ENCODE measurements at places on chromosomes 5 and 9. TPM values are rescaled to one million over a fixed set of nuclear protein-coding genes. Genes with fewer than 3 reads are reported as not detected.

DNA sequence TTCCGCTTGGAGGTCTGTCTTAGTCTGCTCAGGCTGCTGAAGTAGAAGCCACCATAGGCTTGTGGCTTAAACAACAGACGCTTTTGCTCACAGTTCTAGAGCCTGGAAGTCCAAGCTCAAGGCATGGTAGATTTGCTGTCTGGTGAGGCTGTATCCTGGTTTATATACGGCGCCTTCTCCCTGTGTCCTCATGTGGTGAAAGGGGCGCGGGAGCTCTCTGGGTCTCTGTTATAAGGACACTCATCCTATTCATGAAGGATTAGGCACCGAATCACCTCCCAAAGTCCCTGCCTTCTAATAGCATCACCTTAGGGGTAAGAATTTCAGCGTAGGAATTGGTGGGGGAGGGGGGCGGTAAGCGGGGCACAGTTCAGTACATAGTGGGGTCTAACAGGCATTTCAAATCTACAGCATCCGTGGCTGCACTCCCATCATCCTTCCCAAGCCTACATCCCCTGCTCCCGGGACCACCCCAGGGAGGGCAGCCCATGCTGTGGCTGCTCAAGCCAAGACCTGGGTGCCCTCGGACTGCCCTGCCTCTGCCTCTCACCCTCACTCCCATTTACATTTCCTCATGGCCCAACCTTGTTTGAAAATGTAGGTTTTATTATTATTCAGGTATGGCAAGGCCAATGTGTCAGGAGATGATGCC, 15.1 kb upstream of the LPCAT1 start:
- no peak for DNase-seq

- no peak for DNase-seq
These were observed 183.4 kb downstream of the GAPVD1 start for GRCh38 chr9:125444956-125445506.

DNA sequence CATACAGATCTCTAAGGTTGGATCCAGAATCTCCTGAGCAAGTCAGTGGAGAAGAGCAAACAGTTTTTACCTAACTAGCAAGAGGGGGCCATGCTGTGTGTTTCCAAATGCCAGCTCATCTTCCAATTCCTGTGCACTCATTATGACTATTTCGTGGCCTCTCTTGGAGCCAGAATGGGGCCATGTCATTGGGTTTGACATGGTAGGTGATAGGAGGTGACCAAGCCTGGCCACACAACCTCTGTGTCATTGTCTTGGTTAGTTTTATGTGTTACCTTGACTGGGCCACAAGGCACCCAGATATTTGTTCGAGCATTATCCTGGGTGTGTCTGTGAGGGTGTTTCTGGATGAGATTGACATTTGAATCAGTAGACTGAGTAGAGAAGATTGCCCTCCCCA, 206.2 kb downstream of the HSPA4 start:
- DNase-seq, result no peak

DNA sequence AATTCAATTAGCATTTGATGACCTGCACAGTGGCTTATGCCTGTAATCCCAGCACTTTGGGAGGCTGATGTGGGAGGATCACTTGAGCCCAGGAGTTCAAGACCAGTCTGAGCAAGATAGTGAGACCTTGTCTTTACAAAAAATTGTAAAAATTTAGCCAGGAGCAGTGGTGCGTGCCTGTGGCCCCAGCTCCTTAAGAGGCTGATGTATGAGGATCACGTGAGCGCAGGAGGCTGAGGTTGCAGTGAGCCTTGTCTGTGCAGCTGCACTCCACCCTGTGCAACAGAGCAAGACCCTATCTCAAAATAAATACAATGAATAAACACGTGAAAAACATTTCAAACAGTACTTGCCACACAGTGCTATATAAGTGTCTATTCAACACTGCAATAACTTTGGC, 4.2 kb downstream of the ABCA1 start:
- no peak for DNase-seq

DNA sequence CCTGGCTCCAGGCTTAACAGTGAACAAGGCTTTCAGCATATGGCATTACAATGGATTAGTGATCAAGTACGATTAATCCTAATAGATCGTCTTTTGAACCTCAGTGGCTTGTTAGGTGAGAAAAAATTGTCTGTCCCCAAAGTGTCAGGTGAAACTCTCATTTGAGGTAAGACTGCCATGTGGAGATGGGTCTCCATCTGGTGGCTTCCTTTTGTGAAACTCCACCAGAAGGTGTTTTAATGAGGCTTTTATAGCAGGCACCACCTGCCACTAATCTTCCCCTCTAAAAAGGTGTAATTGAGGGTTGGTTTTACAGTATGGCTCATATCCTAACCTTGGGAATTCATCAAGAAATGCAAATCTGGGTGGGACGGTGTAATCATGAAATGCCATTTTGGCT, 471.1 kb upstream of the MPDZ start:
- DNase-seq, result no peak

DNA sequence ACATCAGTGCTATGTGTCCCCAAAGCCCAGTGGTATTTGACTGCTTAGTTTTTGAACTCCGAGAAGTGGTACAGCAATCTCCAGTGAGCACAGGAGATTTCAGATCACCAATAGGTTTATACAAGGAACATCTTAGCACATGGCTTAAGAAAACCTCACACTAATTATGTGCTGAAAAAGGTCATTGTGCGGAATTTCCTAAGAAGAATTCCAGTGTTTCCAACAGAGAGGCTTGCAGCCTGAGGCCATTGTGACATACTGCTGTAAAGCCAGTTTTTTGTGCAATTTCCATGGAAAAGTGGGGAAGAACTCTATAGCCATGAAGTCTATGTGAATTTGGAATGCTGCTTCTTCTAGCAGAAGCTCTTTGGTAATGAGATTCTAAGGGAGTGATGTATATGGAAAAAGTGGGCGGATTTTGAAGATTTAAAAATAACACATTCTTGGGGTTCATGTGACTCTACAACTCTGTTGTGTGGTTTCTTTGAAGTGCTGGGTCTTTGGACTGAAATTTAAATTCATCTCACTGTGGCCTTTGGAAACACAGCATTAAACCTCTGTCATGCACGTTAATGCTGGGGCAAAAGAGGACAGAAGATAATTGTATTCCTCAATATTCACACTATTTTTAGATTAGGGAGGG, 110.5 kb upstream of the CD180 start:
- no peak for DNase-seq

DNA sequence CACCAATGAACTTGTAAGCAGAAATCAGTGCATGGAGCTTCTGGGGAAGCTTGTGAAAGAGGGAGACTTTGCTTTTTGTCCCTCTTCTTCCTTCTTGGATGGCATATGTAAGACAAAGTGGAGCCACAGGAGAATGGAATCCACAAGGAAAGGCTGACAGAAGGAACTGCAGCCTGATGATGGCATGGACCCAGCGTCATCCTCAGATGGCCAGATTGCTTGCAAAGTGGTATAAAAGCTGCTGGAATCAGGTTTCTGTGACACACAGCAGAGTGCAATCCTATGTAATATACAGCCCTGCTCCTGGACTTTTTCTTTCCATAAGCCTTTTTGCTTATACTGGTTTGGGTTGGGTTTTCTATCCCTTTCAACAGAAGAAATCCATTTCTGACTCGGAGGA, 31.4 kb upstream of the SPARC start:
- no peak for DNase-seq

- no peak for DNase-seq
These were observed 658.5 kb downstream of the BNC2 start for GRCh38 chr9:16211946-16212345.

- DNase-seq, result no peak
These were observed 389.7 kb downstream of the TAF11L14 start for GRCh38 chr5:18023986-18024385.

DNA sequence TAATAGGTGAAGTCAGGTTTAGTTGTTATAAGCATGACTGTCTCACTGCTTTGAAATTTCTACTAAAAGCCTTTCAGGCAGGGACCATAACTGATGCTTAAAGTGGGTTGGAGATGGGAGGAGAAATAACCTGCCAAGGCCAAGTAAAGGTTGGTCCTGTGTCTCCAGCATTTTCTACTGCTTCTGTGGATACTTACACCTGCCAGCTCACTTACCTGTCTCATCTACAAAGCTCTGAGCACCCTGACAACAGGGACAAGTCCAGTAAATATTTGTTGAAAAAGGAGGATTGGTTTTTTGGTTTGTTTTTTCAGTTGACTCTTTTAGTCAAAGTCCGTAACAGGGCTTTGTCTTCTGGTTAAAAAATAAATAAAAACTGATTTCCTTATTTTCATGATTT, 38.6 kb downstream of the GRAMD2B start:
- no peak for DNase-seq

DNA sequence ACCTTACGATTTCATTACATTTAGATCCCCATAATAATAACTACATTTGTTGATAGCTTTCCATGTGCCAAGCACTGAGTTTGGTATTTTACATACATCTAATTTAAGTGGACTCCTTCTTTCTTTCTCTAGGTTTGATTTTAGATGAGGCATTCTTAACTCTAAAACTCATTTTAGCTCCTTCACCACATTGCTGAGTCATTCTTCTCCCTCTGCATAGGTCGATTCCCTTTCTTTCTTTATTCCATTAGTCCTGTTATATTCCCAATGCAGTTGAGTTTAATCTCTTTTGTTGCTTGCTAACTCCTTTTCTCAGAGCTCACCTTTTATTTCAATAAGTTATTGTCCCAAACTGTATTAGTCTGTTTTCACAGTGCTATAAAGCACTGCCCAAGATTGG, 329.8 kb downstream of the TAF11L14 start:
- DNase-seq, result no peak

- peak; percentile 86 for DNase-seq
These were observed 977 bp downstream of the MGAT4B start for GRCh38 chr5:179805529-179806249.

DNA sequence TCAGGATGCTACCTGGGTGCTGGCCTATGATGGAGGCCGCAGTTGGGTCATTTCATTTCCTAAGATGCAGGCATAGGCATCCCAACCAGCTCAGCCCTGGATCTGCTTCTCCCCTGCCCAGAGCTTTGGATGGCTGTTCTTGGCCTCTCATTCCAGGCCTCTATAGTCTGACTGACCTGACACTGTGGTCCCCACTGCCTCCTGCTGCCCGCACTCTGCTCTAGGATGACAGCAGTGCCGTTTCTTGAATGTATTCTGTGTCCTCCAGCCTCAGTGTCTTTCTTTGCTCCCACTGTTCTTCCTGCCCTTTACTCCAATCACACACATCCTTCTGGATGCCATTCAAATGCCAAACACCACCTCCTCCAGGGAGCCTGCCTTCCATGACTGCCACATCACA, 235.7 kb downstream of the HSPA4 start:
- peak; percentile 79 for DNase-seq

DNA sequence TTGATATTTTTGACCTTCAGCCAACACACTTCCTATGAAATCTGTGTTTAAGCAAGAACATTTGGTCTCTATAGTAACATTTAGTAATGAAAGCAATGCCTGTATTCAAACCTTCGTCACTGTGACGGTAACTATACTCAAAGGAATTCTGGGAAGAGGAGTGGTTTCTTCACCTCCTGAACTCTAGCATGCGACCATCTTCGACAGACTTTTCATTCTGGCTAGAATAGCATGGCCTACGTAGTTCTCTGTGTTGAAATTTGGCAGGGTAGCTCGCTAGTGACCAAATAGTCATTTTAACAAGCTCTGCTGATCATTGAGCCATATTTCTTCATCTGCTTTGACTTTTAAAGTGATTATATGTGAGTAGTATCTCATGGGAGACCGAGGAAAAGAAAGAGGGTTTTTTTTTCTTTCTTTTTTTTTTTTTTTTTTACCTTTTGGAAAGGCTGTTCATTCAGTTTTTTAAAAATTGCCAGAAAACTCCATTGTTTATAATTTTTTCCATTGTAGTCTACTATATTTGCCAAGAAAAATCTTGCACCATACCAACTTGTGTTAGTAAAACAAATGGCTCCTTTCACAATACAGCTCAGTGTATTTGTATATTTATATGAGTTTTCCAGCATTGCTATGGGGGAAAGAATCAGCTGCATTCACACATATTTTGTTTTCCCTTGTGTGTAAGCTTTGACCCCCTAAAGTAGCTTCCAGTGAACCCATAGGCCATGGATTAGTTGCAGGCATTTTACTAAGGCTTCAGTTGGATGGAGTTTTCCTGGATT, 166.8 kb downstream of the NNT start:
- no peak for DNase-seq

DNA sequence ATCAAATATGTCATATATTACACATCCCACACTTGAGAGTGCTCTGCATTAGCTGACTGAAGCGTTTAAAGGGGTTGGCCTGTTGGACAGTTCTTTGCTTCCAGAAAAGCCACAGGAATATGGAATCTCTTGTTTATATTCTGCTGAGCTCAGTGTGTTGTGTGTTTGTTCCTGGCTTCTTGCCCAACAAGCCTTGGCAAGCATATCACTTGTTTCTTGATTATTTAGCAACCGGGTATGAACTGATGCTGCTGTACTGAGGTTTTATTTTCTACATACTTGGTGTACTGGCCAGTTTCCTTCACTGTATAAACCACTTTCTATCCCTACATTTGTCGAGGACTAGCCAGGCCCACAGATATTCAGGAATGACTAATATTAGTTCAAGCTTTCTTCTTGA, 378.9 kb downstream of the KCTD16 start:
- no peak for DNase-seq

DNA sequence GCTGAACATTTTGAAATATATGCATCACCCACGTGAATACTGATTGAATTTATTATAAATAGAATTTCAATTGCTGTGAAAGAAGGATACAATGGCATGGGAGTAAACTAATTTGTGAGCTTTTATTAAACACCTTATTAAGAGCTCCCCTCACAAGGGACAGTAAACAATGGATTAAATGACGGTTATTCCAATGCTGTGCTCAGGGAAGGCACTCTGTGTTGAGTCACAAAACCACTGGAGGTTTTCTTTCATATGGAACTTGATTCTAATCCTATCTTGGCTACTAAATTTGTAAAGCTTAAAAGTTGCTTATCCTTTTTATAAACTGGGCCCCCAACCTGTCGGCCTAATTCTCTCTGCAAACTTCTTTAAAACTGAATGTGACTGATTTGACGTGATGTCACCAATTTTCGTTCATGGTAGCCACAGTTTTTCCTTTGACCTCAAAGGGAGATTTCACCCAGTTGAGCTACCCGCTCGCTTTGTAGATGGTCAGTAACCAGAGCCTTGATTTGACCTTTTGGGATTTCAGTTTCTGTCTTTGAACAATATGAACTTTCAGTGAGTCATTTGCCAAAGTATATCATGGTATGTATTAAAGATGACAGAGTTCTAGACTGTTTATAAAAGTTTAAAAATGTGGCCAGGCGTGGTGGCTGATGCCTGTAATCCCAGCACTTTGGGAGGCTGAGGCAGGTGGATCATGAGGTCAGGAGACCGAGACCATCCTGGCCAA, 61.3 kb upstream of the PIK3R1 start:
- no peak for DNase-seq

- DNase-seq, result no peak
These were observed 23.1 kb upstream of the FOXD1 start for GRCh38 chr5:73471654-73472053.

PCDHGB6 gene
- polyA plus RNA-seq, result 0.13 TPM

BTNL8 gene
- polyA plus RNA-seq, result not detected

ESM1 gene
- polyA plus RNA-seq, result 37.4 TPM

TMEM232 gene
- 1.2 TPM for polyA plus RNA-seq

CDC20B gene
- 0.03 TPM for polyA plus RNA-seq

MLLT3 gene
- 6.2 TPM for polyA plus RNA-seq

LECT2 gene
- polyA plus RNA-seq, result 0.60 TPM

SLC34A1 gene
- polyA plus RNA-seq, result 0.03 TPM

LCN9 gene
- not detected for polyA plus RNA-seq

PTGER4 gene
- polyA plus RNA-seq, result 0.06 TPM

Data from SK-N-SH (cell line).